ENCODE measurements at places on chromosomes 1 and 21. TPM values are rescaled to one million over a fixed set of nuclear protein-coding genes. Genes with fewer than 3 reads are reported as not detected.

Gene LEFTY2
- total RNA-seq = not detected

Gene TFF2
- total RNA-seq = not detected

Gene CFAP107
- not detected for total RNA-seq

Gene SEMA6C
- total RNA-seq = 1.5 TPM

Gene CELA3A
- total RNA-seq = not detected

Gene EXTL1
- total RNA-seq = 3.2 TPM

Gene GBP6
- not detected for total RNA-seq

Gene TLR5
- 0.88 TPM for total RNA-seq

Gene TRPM2
- 0.36 TPM for total RNA-seq

Gene CGN
- total RNA-seq = not detected

Gene AUNIP
- total RNA-seq = 0.88 TPM

Gene VHLL
- not detected for total RNA-seq

Gene KRTAP10-4
- total RNA-seq = not detected

Gene RPL11
- total RNA-seq = 693 TPM

Gene WNT3A
- not detected for total RNA-seq

Gene GRHL3
- total RNA-seq = not detected

Gene GFI1
- total RNA-seq = under 0.01 TPM

Gene MYOM3
- total RNA-seq = not detected

Gene L1TD1
- 0.29 TPM for total RNA-seq

Gene NKAIN1
- not detected for total RNA-seq

Gene FNDC5
- not detected for total RNA-seq

Gene RGL1
- total RNA-seq = 24.6 TPM

Gene ZNF670
- total RNA-seq = 3.8 TPM

Gene CHRNB2
- not detected for total RNA-seq

Gene S100A5
- total RNA-seq = not detected

Gene MIER1
- total RNA-seq = 53.2 TPM

Gene HPDL
- total RNA-seq = 0.59 TPM

Gene FGGY
- total RNA-seq = 24.6 TPM

Gene RASSF5
- total RNA-seq = 0.59 TPM

Gene OR6K3
- not detected for total RNA-seq

Gene SPRR2B
- total RNA-seq = not detected

Gene CELSR2
- 1.5 TPM for total RNA-seq

Gene CD1E
- not detected for total RNA-seq

Gene ATP6V1G3
- total RNA-seq = 0.36 TPM

Gene CRYAA
- not detected for total RNA-seq

Gene EIF2D
- total RNA-seq = 53.6 TPM

Gene SEMA4A
- total RNA-seq = 1.5 TPM

Gene FAM151A
- total RNA-seq = not detected

Gene LCE3D
- total RNA-seq = not detected

Gene KCNJ10
- total RNA-seq = not detected

Gene AIRE
- not detected for total RNA-seq

Gene CACNA1E
- under 0.01 TPM for total RNA-seq

Gene FCGR3A
- total RNA-seq = under 0.01 TPM

Gene FLVCR1
- total RNA-seq = 11.2 TPM

Gene SEC16B
- total RNA-seq = 2.9 TPM

Gene CYP2J2
- not detected for total RNA-seq

Gene CD1B
- total RNA-seq = not detected

Gene DNMT3L
- not detected for total RNA-seq

Gene DNAJC6
- total RNA-seq = 10.5 TPM

Gene NUDT17
- total RNA-seq = 1.8 TPM

Gene KRTAP10-10
- not detected for total RNA-seq
